Activated CD8-positive, alpha-beta T cell treated with anti-CD3 and anti-CD28 coated beads, Interleukin-2, amount 10 ng/mL, durations not matched to agents 7 days and 5 days (primary cell): ENCODE measurements at places on chromosomes 4 and X.

GRCh38 chr4:47672696-47673095, 165.2 kb downstream of the CORIN start:
- no peak for DNase-seq

DNA sequence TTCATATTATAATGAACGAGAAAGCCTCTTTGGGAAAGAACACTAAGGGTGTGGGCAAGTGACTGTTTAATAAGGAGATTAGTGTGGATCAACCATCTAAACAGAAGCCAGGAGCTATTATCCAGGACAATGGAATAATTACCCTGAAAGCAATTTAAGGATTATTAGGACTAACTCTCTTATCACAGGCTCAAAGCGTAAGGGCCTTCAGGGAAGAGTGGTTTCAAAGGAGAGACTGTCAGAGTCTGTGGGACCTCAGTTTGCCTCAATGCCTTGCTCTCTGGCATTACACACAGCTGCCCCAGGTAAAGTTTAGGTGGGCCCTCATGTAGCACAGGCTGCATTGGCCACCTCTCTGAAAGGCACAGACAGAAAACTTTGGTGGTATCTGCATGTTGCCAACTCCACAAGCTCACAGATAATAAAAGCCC, 717.2 kb upstream of the ADGRL3 start:
- DNase-seq: no peak

DNA sequence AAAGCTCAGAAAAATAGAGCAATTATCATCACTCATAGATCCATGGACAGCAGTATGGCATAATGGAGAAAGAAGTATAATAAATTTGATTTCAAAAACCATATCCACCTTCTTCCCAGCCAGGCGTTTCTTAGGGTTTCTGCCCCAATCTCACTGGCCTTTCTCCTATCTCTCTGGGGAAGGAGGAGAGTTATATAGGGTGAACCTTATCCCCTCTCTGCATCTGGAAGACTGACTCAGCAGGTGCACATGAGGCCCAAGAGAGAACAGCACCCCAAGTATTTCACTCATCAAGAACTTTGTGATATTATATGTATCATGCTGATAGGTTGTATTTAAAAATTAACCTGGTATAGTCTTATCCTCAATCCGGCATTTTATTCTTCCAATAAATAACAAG, 318.8 kb upstream of the RASGEF1B start:
- DNase-seq: no peak

- no peak for DNase-seq
Measured at GRCh38 chr4:167290678-167291077, 56.4 kb upstream of the SPOCK3 start.

GRCh38 chr4:153393397-153393796, 48.9 kb downstream of the MND1 start:
- DNase-seq: no peak

GRCh38 chr4:45284400-45285085, 558.2 kb upstream of the GNPDA2 start:
- DNase-seq: no peak

DNA sequence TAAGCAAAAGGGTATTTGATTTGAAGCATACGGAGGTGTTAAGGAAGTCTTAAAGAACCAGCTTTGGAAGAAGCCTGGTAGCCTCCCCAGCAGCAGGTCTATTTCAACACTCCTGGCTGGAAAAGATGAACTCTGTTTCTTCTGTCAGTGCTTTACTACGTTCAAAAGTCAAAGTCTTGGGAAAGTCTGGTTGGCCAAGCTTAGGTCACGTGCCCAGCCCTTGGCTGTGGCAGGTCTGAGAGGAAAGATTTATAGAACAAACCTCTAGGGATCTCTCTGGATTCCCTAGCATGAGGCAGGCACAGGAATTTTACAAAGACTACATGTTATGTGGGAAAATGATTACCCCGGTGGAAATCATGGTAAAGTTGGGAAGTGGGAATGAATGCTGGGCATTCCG, 8.6 kb upstream of the ARHGAP10 start:
- no peak for DNase-seq

DNA sequence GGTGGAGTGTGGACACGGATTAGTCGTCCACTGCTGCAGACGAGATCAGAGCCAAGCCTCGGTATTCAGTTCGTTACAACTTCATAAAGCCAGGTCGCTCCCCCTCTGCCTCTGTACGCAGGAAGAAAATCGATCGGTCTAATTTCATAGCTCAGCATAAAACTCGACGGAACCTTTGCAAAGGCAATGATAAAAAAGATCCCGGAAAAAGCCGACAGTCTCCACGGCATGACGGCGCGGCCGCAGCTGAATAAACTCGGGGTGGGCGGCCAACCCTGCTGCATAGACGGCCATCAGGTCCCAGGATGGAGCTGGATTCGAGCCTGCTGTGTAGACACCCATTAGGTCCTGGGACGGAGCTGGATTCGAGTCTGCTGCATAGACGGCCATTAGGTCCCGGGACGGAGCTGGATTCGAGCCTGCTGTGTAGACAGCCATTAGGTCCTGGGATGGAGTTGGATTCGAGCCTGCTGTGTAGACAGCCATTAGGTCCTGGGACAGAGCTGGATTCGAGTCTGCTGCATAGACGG, 113.8 kb upstream of the PPP2R3B start:
- no peak for DNase-seq

DNA sequence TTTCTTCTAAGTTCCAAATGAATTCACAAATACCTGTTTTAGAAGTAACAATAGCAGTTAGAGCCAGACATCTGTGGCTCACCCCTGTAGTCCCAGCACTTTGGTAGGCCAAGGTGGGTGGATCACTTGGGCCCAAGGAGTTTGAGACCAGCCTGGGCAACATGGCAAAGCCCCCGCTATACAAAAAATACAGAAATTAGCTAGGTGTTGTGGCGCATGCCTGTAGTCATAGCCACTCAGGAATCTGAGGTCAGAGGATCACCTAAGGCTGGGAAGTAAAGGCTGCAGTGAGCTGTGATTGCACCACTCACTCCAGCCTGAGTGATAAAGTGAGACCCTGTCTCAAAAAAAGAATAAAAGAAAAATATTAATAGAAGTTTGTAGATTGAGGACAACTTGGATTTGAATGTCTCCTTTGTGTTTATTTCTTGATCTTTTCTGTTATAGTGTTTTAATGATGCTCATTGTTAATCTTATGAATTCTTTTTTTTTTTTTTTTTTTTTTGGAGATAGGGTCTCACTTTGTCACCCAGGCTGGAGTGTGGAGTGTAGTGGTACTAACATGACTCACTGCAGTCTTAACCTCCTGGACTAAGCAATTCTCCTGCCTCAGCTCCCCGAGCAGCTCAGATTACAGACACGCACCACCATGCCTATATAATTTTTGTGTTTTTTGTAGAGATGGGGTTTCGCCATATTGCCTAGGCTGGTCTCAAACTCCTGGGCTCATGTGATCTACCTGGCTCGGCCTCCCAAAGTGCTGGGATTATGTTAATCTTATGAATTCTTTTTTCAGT, 30.7 kb upstream of the RAPGEF2 start:
- no peak for DNase-seq

- no peak for DNase-seq
Measured at GRCh38 chr4:95293014-95293413, 255.8 kb downstream of the UNC5C start.

GRCh38 chrX:10990976-10991375, 120.2 kb upstream of the HCCS start:
- no peak for DNase-seq

DNA sequence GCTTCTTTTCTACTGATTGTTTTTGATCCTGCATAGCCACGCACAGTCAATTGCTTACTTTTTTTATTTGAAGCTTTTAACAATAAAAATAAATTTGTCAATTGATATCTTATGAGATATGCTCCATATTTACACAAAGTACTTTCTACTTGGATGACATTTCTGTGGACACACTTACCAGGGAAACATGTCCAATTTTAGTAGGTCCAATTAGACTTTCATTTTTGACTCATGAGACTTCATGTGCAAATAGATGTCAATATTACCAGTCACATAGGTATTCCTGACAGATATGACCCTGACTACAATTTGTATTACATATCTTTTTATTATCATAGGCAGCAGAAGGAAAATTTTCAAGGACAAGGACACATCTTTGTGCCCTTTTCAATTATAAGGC, 219.9 kb upstream of the ANKRD50 start:
- DNase-seq: no peak

- no peak for DNase-seq
Measured at GRCh38 chr4:172061204-172061603, 248.0 kb downstream of the GALNTL6 start.

GRCh38 chr4:172997856-172998255, 170.8 kb upstream of the GALNT7 start:
- DNase-seq: no peak

DNA sequence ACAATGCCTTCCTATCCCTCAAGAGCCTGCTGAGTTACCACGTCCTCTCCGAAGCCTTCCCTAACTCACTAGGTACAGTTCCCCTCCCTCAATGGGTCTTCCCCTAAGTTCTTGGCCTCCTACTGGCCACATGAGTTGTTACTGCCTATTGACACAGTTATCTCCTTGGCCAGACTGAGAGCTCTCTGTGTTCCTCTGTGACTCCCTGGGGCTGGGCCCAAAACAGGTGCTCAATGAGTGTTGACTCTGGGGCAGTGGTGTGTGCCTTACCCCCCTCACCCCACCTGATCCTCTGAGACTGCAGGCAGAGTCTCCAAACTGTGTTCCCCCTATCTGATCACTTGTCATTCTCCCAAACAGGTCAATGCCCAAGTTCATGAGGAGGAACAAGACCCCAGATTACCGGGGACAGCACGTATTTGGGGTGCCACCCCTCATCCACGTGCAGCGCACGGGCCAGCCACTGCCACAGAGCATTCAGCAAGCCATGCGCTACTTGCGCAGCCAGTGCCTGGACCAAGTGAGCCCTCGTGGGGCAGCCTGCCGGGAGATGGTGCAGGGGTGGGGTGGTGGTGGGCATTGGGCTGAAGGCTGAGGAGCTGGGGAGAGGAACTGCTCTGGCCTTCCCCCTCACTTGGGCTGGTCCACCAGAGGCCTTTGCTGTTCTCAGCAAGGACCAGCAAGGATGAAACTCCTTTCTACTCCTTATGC, 72.6 kb downstream of the STARD8 start:
- no peak for DNase-seq

DNA sequence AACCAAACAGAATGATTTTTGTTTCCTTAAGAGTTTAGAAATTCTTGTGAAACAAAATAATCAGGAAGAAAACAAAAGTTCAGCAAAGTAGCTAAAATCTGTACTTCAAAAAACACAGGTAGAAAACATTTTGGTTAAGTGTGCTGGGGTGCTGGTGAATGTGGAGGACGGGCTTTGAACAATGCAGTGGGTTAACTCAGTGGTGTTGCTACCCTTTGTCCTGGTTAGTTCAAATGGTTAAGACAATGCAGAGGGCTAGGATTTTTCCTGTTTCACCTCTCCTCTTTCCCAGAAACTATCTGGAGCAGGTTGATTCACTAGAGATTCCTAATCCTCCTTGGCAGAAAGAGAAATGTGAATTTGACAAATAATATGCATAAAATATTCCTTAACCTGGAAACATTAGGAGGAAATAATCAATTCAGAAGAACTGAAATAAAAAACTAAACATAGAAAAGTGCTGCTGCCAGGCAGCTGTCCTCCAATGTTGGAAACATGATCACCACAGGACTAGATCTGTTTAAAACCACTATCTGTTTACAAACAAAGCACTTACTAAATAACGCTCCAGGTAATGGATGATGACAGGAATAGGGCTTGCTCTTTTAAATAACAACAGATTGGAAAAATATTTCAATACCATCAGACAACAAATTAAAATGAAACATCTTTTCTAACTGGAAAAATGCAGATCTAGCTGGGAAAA, 148.9 kb downstream of the MAML3 start:
- DNase-seq: no peak
